Tibial nerve (tissue), 4 donors: ENCODE measurements at places on chromosomes 4 and X. TPM values are rescaled to one million over a fixed set of nuclear protein-coding genes. Genes with fewer than 3 reads are reported as not detected.

The IBSP gene
- not detected for total RNA-seq

The MGAT4D gene
- not detected for total RNA-seq

The NR3C2 gene
- total RNA-seq = 15.0 TPM

The SSX3 gene
- not detected for total RNA-seq

The TMEM156 gene
- 0.66 TPM for total RNA-seq

The PNMA3 gene
- 0.30 TPM for total RNA-seq

The NHS gene
- 27.2 TPM for total RNA-seq

The GAGE12J gene
- not detected for total RNA-seq

The RASL11B gene
- total RNA-seq = 2.4 TPM

The MAGEA2B gene
- not detected for total RNA-seq

The CLDN2 gene
- 0.21 TPM for total RNA-seq

The PARM1 gene
- total RNA-seq = 23.8 TPM

The PDZD4 gene
- total RNA-seq = 20.2 TPM

The MAGEB2 gene
- not detected for total RNA-seq

The UGT2A1 gene
- not detected for total RNA-seq

The HDAC8 gene
- 30.0 TPM for total RNA-seq

The PSAPL1 gene
- total RNA-seq = under 0.01 TPM

The SMIM10L2A gene
- 0.78 TPM for total RNA-seq

The F8A1 gene
- 27.3 TPM for total RNA-seq

The PRRG3 gene
- 14.7 TPM for total RNA-seq

The GPR50 gene
- total RNA-seq = not detected
